Caudate nucleus (tissue), 63 donors: ENCODE measurements at places on chromosomes 12 and 14.

GRCh38 chr12:53102883-53103807, at the start of gene SOAT2:
SOAT2 (plus strand) TSS chr12:53103486; CDS start chr12:53103578, 92 bp downstream.
- DNase-seq: no peak

DNA sequence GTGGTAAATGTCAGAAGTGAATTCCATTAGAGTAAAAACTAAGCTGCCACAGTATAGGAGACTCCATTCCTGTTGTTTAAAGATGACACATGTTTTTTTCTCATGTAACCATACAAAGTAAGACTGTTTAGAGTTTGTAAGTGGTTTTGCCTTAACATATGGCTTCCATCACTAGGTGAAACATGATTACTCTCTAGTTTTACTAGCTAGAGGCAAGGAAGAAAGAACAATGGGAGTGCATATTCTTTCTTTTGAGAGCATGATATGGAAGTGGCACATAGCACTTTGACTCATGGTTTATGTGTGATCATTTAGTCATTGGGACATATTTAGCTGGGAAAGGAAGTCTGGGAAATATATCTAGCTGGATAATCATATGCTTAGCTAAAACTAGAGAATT, 7.7 kb downstream of the ATF7IP start:
- no peak for DNase-seq

DNA sequence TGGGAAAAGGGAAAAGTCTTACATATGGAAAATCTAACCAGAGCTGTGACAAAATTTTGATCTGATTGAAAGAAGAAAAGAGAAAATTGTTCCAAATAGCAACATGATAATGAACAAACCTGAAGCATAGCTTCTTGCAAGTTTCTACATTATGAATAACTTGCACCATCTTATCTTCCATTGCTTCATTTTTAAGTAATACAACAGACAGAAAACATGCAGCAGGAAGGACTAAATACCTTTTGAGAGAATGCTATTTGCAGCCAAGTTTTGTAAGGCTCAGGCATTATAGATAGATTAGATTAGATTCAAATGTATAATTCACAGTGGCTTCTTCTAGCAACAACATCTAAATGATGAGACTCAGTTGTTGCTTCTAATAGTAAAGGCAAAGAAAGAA, 441.4 kb downstream of the AEBP2 start:
- no peak for DNase-seq

GRCh38 chr14:90576581-90576980, 179.8 kb downstream of the CALM1 start:
- DNase-seq: no peak

GRCh38 chr12:76471579-76471978, 88.0 kb downstream of the OSBPL8 start:
- no peak for DNase-seq
